ENCODE measurements at places on chromosomes 13 and 19.

GRCh38 chr13:110014719-110015118 lies 228.3 kb upstream of the IRS2 start:
- DNase-seq: peak; percentile 47

DNA sequence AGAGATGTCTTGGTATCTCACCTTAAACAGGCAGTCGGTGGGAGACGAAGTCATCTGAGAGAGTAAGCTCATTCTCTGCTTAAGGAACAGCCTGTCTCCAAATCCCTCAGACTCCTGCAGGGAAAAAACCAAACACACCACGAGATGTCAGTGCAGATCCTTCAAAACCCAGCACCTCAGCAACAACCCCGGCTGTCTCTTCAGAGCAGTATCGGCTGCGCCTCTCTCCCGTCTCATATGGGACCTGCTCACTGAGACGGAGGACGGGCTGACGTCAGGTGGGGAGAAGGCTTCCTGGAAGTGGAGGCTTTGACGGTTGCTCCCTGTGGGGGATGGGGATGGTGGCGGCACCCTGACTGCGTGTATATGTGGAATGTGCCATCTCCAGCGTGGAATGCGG lies 43.6 kb downstream of the ANKRD27 start:
- no peak for DNase-seq

DNA sequence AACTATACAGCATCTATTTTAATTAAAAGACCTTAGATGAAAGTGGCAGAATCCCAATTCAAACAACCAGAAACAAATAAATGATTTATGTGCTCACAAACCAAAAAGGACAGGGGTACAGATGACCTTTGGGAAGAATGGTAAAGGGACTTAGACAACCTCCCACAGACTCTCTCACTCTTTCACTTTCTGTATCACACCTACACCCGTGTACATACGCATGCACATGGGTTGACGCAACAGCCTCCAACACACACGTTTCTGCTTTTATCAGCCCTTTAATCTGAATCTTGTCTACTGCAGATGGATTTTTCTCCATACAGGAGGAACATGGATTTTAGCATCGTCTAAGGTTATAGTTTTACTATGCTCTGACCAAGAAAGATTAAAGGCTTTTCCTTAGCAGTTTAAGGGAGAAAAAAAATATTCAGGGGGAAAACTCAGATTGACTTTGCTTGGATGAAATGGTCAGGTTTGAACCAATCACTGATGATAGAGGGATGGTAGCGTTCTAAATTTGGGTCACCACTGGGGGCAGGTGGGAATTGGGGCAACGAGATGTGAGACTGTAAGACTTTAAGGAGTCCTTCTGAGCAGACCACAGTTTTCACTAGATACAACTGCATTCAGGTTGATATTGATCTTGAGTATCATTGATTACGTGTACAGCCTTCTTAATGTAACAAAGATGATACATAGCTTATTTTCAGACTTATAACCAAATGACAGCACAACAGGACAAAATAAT lies 166.1 kb downstream of the ITGBL1 start:
- no peak for DNase-seq

DNA sequence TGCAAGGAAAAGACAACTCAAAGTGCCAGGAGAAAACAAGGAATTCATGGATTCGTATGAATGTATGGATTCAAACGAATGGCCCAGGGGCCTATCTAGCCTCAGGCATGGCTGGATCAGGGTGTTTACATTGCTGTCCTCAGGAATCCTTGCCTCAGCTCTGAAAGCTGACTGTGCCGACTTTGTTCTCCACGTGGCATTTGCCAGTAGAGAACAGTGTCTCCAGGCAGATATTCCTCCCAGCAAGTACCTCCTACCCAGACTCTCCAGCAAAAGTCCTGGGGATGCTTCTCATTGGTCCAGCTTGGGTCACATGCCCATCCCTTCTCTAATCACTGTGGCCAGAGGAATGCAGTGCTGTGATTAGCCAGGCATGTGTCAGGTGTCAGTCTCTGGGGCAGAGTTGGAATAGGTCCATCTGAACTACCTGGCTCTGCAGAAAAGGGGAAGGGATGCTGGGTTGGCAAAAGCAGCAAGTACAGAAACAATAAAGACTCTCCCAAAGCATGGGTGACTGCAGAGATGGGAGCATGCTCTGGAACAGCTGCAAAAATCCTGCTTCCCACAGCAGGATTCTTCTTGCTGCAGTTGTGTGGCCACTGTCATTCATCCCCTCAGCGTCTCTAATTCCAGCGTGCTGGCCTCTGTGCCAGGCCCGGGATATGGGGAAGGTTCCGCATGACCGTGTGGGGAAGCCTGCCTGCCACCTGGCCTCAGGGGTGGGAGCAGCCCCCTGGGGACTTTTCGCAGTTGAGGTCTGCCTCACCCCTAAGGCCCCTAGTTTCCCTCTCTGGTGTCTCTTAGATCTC lies 30.0 kb downstream of the CCNE1 start:
- no peak for DNase-seq

DNA sequence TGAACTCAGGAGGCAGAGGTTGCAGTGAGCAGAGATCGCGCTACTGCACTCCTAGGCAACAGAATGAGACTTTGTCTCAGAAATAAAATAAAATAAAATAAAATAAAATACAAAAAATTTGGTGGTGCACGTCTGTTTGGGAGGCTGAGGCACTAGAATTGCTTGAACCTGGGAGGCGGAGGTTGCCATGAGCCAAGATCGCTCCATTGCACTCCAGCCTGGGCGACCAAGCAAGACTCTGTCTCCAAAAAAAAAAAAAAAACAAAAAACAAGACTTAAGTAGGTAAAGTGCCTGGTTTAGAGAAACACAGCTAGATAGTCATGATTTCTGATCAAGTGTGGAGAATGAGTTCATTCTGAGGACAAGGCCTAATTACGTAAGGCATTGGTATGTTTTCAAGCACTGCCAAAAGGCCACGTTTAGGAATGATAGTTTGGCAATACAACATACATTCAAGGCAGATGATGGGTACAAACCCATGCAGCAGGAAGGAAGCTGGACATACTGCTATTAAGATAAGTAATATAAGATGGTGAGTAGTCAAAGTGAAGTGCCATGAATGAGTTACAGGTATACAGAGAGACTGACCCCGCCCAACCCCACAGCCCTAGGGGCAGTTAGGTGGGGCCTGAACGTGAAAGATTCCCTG lies 4.8 kb upstream of the UCHL3 start:
- DNase-seq: no peak

GRCh38 chr19:16386619-16387240 lies 62.1 kb downstream of the KLF2 start:
- no peak for DNase-seq

DNA sequence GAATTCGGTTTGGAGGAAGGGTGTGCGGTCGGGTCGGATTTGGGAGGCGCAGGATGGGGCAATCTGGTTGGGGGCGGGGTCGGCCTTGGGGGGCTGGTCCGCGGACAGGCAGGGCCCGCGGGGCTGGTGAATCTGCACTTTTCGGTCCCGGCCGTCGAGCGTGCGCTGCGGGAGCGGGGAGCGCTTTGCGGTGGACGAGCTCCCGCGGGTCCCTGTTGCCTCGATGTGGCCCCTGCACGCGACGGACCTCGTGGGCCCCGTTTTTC lies 11.9 kb downstream of the PEAK3 start:
- no peak for DNase-seq

DNA sequence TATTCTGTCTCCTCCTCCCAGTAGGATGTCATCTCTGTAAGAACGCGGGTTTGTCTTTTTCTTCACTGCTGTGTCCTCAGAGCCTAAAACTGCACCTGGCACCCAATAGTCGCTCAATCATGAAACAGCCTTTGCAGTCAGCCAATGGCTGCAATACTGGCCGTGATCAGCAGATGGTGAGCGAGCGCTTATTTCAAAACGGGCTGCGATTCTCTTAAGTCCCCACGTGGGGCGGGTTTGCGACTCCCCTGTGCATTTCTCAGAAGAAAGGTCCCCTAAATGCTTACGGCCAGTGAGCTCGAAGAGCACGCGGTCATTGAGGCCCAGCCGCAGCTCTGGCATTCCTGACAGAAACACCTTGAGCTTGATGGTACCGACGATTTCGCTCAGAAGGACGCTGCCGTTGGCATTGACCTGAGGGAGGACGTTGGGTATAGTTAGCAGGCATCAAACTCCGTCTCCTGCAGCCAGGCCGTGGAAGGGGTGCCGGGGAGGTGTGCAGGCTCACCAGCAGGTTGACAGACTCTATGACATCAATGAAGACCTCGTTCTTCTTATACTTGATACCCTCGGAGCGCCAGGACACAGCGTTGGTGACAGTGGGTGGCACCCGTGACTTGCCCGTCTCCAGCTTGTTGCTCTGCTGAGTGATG lies 6.0 kb downstream of the AP1M2 start:
- peak; percentile 20 for DNase-seq

DNA sequence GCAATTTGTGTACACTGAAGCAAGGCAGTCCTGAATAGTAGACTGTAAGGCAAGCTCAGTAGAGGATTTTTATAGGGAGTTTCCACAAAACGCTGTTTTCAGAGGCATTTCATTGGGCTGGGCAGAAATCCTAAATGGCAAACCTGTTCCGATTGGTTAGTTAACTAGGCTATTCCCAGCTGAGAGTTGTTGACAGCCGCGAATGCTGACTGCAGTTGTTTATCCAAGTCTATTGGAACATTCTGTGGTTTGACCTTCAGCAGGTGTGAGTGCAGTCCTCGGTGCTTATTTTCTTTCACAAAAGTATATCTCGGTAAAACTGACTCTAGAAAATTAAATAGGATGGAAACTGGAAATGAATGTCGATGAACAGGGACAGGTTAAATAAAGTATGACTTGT lies 45.4 kb downstream of the TPT1 start:
- DNase-seq: no peak

- DNase-seq: no peak
These were observed 166.5 kb downstream of the COG6 start for GRCh38 chr13:39821977-39822376.

DNA sequence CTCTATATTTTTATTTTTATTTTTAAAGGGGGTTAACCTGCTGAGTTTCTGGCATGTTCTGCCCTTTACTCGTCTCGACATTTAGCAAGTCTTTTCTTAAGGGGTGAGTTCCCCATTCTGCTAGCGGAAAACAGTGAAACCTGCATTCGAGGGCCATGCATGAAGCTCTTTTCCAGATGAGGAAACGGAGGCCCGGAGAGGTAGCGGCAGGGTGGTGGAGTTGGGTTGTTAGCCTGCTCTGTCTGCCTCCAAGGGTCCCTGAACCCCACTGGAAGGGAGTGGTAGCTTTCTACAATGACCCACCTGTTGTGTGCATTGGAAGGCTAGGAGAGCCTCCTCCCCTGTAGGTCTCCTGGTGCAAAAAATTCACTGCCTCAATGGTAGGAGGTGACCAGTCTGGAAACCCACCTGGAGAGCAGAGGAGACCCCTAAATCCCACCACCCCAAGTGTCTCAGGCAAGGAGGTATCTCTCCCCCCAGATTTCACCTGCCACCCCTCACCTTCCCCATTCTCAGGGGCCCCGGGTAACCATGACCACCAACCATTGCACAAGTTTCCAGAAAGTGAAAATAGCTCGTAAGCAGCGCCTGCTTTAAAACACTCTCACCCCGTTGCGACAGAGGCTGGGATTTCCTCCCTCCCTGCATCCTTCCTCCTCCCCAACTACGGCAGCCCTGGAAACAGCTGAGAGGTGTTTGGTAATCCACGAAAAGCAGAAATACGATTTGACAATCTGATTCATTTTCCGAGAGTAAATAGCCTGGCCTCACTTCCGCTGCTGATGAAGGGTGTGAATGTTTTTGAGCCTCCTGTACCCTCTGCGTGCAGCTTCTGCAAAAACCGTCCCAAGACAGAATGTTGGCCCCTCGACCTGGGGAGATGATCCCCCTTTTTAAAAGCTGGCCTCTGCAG lies 3.5 kb downstream of the KLF2 start:
- DNase-seq: no peak

DNA sequence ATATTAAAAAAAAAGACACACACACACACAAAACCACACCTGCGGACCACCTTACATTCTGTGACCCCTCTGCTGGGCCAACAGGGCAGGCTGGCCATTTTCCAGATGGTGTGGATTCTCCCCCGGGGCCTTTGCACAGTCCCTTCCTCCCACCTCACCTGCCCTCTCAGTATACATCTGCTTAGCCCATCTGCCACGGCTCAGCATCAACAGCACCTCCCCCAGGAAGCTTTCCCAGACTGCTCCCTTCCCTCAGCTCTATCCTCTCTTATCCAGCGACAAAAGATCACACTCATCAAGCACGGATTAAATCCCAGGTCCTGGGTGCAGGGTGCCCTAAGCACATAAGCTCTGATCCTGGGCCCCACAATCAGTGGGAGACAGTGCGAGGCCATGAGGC lies 4.5 kb downstream of the ZNF787 start:
- DNase-seq: no peak

DNA sequence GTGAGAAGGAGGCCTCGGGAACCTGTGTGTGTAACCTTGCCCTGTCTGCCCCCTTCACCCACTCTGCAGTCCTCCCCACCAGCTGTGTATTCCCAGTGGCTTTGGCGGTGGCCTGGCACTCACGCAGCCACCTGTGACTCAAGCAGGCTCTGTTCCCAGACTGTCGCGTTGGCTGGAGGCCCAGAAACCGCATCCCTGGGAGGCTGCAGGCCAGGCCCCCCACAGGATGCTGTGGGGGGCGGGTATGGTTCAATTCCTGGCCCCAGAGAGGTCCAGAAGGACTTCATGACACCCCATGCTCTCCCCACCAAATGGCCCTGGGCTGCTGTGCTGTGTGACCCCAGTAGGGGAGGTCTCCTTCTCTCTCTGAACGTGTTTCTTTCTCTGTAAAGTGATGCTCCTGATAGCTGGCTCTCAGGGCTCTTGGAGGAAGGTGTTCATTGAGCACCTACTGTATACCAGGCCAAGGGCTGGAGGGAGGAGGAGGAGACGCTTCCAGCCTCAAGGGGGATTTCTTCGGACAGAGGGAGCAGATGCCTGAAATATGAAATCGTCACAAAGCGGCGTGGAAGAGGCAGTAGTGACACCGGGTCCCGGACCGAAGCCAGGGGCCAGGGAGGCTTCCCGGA lies 1.9 kb upstream of the LINGO3 start:
- no peak for DNase-seq

DNA sequence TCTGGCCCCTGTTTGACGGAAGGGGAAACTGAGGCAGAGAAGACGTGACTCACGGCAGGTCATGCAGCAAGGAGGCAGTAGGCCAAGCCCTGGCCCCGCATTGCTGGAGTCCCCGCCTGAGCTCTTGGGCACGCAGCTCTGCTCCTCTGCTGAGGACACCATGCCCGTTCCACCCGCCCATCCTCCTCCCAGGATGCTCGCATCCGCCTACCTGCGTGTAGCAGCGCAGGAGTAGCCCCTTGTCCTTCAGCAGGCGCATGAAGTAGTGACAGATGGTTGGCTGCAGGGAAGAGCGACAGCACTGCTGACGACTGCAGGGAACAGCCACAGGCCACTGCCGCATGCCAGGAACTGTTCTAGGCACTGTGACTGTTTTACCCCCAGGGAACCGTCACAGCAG lies 10.5 kb downstream of the SIRT2 start:
- no peak for DNase-seq

DNA sequence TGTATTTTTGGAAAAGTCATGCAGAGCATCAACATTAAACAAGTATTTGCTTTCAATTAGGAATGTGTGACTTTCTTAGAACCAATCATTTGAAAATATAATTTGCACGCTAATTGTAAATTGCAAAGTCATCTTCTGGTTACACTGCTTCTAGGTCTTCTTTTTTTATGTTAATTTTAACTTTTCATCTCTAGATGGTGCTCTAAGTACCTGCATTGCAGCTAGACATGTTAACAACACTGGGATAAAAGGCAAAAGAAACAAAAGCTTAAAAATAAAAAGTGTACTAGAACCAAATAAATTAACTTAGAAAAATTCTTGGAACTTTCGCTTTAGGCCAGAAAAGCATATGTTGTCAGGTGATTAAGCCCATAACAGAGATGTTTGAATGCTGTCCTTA lies 2758.2 kb downstream of the PCDH9 start:
- DNase-seq: peak; percentile 77

Data from NCI-H526 treated with DMSO at 0.1 percent for 48 hours (cell line).